Activated CD4-positive, alpha-beta memory T cell treated with anti-CD3 and anti-CD28 coated beads, Interleukin-2, amount 10 ng/mL, durations not matched to agents 7 days and 5 days (primary cell): ENCODE measurements at places on chromosomes 4 and X. TPM values are rescaled to one million over a fixed set of nuclear protein-coding genes. Genes with fewer than 3 reads are reported as not detected.
A peak's percentile ranks its signal among the peaks of the same experiment; 100 is the strongest.

DNA sequence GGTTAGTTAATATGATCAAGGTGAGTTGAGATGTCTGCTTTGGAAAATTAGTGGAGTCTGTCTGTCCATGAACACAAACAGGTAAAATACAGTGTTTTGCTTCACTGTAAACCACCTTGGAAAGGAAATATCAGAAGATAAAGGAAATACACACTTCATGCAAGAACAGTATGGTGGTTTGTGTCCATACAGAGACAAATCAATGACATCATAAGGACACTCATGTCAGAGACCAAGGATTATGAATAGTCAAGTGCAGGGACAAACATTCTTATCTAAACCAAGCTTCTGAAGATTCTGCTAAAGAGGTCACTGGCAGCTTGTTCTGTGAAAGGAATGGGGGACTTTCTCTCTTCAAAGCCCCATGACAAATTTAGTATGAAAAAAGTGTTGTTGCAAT, 322.9 kb upstream of the F9 start:
- no peak overlapping the region for H3K27ac ChIP-seq
- H3K36me3 ChIP-seq = no peaks in the 10 kb centered on the region
- peaks cover 20% of the 10 kb centered on the region for H3K27me3 ChIP-seq
- H3K4me1 ChIP-seq = peaks cover 3% of the 10 kb centered on the region
- DNase-seq = no peak

FATE1 gene
- not detected for total RNA-seq

- H3K4me3 ChIP-seq = no peak overlapping the region
- DNase-seq = no peak
- no peaks in the 10 kb centered on the region for H3K27me3 ChIP-seq
- H3K27ac ChIP-seq = no peak overlapping the region
These were observed 6.1 kb downstream of the AKAP17A start for GRCh38 chrX:1597345-1598020.

GRCh38 chrX:153526042-153526441, 8.6 kb downstream of the ATP2B3 start:
- H3K27ac ChIP-seq = no peak overlapping the region
- H3K36me3 ChIP-seq = no peaks in the 10 kb centered on the region
- H3K4me3 ChIP-seq = no peak overlapping the region

DNA sequence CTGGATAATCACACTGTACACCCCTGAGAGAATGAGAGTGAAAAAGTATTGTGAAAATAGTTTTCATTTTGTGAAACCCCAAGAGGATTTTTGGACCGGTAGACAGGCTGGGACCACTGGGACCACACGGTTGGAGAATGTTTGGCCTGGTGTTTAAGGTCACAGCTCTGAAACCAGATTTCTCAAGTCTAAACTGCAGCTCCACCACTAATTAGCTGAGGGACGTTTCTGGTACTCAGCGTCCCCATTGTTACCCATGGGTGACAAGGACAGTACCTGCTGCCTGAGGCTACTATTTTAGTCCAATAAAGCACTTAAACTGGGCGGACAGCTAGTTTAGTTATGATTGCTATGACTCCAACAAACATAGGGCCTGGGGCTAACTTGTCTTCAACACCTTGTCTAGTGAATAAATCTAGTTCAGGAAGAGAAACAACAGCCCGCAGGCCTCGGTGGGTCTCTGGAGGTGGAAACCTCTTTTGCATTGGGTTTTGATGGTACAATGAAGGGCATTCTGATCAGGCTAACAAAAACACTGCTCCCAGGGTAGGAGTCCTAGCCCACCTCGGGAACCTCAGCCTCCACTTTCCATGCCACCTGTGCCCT, 509 bp upstream of the USP11 start:
- H3K27ac ChIP-seq = peak overlapping the region; percentile 98
- H3K4me1 ChIP-seq = peaks cover 12% of the 10 kb centered on the region
- peak overlapping the region; percentile 84 for H3K4me3 ChIP-seq
- H3K36me3 ChIP-seq = peaks cover 18% of the 10 kb centered on the region

SLC25A43 gene
- total RNA-seq = 5.9 TPM

GRCh38 chrX:48791063-48791820, 4.9 kb downstream of the GATA1 start:
- H3K36me3 ChIP-seq = no peaks in the 10 kb centered on the region
- H3K27me3 ChIP-seq = peaks cover 9% of the 10 kb centered on the region
- H3K27ac ChIP-seq = no peak overlapping the region
- H3K4me1 ChIP-seq = peaks cover 14% of the 10 kb centered on the region

DNA sequence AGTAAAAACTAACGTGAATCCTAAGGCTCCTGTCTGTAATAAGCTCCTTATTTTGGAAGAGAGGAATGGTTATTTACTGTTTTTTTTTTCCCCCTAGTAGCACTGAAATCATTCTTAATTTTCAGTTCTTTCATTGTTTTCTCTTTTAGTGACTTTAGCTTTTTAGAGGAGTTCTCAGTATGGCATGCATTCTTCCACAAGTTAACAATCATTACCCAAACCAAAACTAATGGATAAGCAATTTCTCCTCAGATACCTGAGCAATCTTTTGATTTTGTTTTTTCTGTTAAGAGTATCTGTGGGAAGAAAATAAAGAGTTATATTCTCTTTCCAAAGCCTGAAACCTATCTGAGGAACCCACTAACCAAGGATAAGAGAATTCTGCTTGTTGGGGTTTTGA, 16.7 kb upstream of the PPA2 start:
- H3K36me3 ChIP-seq = no peaks in the 10 kb centered on the region
- no peak for DNase-seq
- H3K4me1 ChIP-seq = no peaks in the 10 kb centered on the region
- H3K4me3 ChIP-seq = no peak overlapping the region

S100G gene
- not detected for total RNA-seq

DNA sequence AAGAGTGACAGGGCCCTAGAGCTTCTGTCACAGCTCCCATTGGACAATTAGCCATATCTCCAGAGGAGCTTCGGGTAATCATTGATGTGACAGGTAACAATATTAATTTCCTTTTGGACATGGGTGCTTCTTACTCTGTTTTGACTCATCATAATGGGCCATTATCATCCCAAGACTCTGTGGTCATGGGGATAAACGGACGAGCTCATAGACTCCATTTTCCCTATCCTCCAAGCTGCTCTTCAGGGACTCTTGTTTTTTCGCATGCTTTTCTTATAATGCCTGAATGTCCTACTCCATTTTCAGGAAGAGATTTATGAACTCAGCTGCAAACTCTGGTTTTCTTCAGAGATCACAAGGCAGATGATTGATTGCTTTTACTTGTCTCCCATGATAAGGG, 17.0 kb upstream of the UGT2B17 start:
- H3K36me3 ChIP-seq = no peaks in the 10 kb centered on the region
- no peak overlapping the region for H3K4me3 ChIP-seq
- no peaks in the 10 kb centered on the region for H3K27me3 ChIP-seq
- no peaks in the 10 kb centered on the region for H3K4me1 ChIP-seq
- no peak overlapping the region for H3K27ac ChIP-seq
- DNase-seq = no peak

- H3K4me1 ChIP-seq = peaks cover 8% of the 10 kb centered on the region
- no peak for DNase-seq
- H3K4me3 ChIP-seq = no peak overlapping the region
- no peak overlapping the region for H3K27ac ChIP-seq
- H3K36me3 ChIP-seq = peaks cover 4% of the 10 kb centered on the region
These were observed 111.4 kb downstream of the TSPAN5 start for GRCh38 chr4:98546910-98547594.

ITGB1BP2 gene
- 2.9 TPM for total RNA-seq

AVPR2 gene
- total RNA-seq = not detected
